Fibroblast of skin of right quadriceps (primary cell): ENCODE measurements at places on chromosomes 7 and 10.

- no peak for DNase-seq
These were observed 19.6 kb upstream of the INPP5A start for GRCh38 chr10:132517951-132518521.

- DNase-seq: no peak
These were observed 18.4 kb upstream of the EXOC6 start for GRCh38 chr10:92829786-92830377.

GRCh38 chr7:45923290-45923689, 2.2 kb upstream of the IGFBP3 start:
- peak; percentile 72 for DNase-seq

- no peak for DNase-seq
These were observed 602.3 kb downstream of the SORCS3 start for GRCh38 chr10:105243381-105243780.

DNA sequence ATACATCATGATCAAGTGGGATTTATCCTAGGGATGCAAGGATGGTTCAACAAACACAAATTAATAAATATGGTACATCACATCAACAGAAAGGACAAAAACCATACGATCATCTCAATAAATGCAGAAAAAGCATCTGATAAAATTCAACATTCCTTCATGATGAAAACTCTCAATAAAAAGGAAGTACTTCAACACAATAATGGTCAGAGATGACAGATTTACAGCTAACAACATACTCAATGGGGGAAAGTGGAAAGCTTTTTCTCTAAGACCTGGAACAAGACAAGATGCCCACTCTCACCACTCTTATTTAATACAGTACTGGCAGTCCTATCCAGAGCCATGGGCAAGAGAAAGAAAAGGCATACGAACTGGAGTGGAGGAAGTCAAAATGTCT, 39.9 kb upstream of the PRR15 start:
- no peak for DNase-seq

DNA sequence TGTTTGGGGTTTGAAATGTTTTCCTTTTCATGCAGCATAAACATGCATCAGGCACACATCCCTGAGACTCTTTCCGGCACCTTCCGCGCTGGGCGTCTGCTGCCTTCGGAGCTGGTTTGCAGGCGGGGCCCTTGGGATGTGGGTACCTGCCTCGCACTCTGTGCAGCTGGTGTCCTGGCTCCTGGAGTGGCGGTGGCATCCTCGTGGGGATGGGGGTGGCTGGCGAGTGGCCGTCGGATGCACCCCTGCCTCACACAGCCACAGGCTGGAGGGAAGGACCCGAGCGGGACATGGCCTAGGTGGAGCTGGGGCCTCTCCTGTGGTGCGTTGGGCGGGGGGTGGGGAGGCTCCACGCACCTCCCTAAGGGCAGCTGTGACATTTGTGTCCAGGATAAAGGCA, 68.5 kb upstream of the ADGRA1 start:
- no peak for DNase-seq

DNA sequence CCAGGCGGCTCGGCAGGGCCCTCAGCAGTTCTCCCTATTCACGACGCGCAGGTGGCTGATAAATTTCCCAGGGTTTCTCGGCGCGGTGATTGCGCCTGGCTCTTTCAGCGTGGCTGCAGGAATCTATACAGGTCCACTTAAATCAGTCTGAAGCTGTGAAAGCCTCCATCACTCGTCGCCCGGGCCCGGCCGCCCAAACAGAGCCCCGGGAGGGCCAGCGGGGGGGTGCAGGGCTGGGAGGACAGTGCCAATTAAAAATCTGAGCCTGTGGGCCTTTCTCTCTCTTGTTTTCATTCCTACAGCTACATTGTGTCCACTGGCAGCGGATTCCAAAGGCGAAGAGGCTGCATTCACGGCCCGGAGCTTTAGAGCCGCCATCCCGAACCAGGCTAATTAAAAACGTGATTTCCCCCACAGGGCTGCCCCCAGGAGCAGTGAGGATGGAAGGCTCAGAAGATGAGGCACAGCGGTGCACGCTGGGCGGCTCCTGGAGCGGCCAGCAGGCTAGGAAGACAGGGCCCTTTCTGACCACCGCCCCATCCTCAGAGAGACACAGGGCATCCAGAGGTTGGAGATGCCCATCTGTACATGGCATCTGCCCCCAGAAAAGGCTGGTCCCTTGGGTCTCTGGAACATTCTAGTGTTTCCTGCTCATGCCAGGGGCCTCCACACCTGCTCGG, 100.7 kb downstream of the FAM53B start:
- no peak for DNase-seq

DNA sequence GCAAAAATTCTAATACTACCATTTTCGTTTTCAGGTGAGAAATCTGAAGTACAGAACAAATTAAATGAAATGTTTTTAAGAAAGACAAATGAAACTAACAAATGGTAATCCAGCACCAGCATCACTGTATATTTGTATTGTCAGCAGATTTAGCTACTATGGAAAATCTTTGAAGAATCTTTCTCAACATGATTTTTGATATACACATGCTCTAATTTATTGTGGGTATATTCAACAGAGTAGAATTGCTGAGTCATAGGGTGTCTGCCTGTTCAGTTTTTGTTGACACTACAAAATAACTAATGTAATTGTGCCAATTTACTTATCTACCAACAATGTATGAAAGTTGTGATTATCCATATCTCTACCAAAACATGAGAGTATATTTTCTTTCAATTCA, 437.6 kb downstream of the PCDH15 start:
- no peak for DNase-seq

- no peak for DNase-seq
These were observed 72.0 kb downstream of the UBE3C start for GRCh38 chr7:157210682-157211081.

GRCh38 chr10:70197235-70197945, 27.1 kb upstream of the SAR1A start:
- DNase-seq: no peak

GRCh38 chr7:153407291-153408046, 644.7 kb upstream of the DPP6 start:
- no peak for DNase-seq

- DNase-seq: peak; percentile 37
These were observed 12.9 kb downstream of the TECTB start for GRCh38 chr10:112295853-112296830.

- no peak for DNase-seq
These were observed 675.4 kb upstream of the AUTS2 start for GRCh38 chr7:68922850-68923249.

- no peak for DNase-seq
These were observed 6.0 kb downstream of the INA start for GRCh38 chr10:103282961-103283360.

DNA sequence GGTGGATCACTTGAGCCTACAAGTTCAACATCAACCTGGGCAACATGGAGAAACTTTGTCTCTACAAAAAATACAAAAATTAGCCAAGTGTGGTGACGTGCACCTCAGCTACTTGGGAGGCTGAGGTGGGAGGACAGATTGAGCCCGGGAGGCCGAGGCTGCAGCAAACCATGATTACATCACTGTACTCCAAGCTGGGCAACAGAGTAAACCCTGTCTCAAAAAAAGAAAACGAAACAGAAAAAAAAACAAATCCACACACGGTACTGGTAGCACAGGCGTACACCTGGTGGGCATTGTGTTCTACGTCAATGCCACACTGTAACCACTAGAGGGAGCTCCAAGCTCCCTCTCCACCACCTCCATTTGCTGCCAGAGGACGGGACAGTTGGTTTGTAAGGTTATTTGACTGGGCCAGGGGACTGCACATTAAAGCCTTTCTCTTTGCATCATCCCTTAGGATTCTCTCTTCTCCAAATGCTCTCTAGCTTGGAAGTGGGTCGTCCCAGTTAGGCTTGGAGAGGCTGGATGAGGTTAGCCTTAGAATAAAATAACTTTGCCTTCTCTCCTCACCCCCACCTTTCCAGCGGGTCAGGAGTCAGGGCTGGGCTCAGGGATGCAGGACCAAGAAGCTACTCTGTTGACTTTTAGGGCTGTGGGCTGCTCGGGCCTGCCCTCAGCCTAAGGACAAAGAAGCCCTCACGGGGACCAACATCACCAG, 130.8 kb downstream of the SORBS1 start:
- peak; percentile 53 for DNase-seq

- no peak for DNase-seq
These were observed 157.1 kb upstream of the SHH start for GRCh38 chr7:155969192-155969929.

- peak; percentile 90 for DNase-seq
These were observed 15.1 kb downstream of the BCAP29 start for GRCh38 chr7:107594961-107595737.

DNA sequence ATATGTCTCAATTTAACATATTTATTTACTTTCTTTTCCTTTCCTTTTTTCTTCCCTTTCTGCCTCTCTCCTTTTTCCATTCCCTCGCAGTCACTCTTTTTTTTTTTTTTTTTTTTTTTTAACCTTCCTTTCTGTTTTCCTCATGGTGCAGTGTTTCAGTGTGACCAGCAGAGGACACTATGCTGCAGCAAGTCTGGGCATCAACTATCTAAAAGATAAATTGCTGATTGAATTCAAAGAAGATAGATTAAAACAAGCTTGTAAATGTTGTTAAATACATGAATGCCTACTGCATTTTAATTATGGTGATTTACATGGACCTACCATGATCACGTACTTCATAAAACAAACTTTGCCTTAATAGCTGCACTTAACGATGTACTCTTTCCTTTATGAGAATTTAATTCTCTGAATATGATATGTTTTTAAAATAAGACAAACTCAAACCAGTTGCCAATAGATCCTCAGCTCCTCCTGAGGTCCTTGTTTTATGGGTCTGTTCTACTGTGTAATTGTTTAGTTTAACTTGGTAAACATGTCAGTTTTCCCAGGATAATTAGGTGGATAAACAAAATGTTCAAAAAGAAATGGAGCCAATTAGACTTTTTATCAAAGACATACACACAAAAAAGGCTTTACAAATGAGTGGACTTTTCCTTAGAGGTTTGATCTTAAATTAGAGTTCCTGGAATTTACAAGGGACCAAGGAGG, 101.0 kb upstream of the AGR3 start:
- DNase-seq: peak; percentile 51

- DNase-seq: no peak
These were observed 76.8 kb downstream of the DIP2C start for GRCh38 chr10:612696-613095.

DNA sequence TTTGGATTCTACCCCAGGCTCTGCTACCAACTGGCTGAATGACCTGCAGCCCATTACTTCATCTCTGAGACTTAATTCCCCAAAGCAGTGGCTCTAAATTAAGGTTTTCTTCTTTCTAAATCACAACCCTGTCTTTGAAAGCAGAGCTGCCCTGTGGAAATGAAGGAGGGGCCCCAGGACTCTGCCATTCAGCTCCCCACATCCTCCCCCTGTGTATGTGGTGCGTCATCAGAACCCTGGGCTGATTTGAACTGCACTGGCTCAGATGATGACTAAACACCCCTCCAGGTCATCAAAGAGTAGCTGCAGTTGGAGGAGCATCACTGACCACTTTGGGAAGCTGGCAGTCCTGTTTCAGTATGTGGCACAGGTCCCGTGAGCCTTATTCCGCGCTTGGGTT, 46.6 kb downstream of the BPGM start:
- DNase-seq: peak; percentile 95

GRCh38 chr7:46619723-46620310, 698.7 kb upstream of the IGFBP3 start:
- no peak for DNase-seq

- no peak for DNase-seq
These were observed 52.6 kb upstream of the SP8 start for GRCh38 chr7:20839196-20839735.

GRCh38 chr7:156993021-156993924, 17.2 kb downstream of the MNX1 start:
- no peak for DNase-seq
